ENCODE measurements at places on chromosomes 6 and 20.

GRCh38 chr6:33882154-33882553, 78.4 kb upstream of the MLN start:
- DNase-seq = no peak

GRCh38 chr6:13278991-13279390, 49.3 kb downstream of the TBC1D7 start:
- no peak for DNase-seq

DNA sequence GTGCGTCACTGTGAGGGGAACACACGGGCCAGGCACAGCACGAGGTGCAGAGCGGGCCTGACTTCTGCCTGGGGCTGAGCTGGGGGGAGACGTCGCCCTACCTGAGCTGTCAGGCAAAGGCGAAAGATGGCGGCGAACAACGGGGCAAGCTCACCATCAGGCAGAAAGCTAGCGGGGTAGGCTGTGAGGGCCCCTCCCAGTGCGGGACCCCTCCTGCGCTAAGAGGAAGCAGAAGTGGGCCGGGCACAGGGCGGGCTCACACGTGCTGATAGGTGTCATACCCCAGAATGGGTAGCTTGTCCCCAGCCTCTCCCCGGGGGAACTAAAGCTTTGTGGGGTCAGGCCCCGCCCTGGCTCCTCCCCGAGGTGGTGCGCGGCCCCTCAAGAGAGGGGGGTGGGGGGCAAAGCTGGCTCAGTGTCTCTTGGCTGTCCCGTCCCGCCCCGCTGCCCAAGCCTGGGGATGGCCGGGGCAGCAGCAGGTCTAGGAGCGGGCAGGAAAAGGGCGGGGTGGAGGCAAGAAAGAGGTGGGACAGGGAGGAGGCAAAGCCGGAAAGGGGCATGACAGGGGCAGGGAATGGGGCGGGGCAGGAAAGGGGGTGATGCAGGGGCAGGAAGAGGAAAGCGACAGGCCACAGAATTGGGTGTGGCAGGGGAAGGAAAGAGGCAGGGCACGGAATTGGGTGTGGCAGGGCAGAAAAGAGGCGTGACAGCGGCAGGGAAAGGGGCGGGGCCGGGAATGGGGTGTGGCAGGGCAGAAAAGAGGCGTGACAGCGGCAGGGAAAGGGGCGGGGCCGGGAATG, 14.7 kb downstream of the UCKL1 start:
- peak; percentile 58 for DNase-seq

GRCh38 chr6:1553562-1554083, 56.1 kb upstream of the FOXC1 start:
- no peak for DNase-seq

DNA sequence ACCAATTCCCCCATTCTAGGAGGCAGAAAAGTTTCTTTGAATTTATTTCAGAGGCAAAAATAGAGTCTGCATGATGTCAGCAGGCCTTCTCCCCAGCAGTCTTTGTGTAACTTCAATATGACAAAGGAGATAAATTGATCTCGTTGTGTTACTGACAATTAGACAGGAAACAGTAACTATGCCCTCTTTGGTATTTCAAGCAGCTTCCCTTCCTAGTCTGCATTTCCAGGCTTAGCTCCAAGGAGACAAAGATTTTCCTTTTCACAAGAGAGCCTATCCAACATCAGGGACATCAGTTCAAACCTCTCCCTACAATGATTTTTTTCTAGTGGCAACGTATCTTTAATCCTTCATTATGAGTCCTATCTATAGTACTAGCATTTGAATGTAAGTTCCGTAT, 245.9 kb upstream of the HSF2 start:
- DNase-seq = no peak

GRCh38 chr6:10323018-10323417, 91.9 kb downstream of the TFAP2A start:
- DNase-seq = no peak

- DNase-seq = no peak
Measured at GRCh38 chr20:21353236-21353635, 44.1 kb downstream of the NKX2-4 start.

GRCh38 chr6:125250511-125250910, 51.3 kb downstream of the HDDC2 start:
- no peak for DNase-seq

DNA sequence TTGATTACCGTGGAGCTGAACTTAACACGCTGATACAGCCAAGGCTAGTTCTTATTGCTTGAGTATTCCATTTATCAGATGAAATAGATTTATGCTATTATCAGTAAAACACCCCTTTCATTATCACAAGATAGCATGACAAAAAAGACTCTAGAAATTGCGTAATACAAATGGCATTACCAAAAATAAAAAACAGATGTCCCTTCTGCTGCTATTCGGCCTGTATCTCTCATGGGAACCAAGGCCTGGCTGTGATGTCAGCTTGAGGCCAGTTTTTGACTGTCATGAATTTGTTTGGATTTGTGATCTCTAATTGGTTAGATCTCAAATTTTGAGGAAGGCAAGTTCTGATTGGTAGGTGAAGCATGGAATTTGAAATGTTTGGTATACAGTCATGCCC, 25.2 kb downstream of the MEI4 start:
- no peak for DNase-seq

DNA sequence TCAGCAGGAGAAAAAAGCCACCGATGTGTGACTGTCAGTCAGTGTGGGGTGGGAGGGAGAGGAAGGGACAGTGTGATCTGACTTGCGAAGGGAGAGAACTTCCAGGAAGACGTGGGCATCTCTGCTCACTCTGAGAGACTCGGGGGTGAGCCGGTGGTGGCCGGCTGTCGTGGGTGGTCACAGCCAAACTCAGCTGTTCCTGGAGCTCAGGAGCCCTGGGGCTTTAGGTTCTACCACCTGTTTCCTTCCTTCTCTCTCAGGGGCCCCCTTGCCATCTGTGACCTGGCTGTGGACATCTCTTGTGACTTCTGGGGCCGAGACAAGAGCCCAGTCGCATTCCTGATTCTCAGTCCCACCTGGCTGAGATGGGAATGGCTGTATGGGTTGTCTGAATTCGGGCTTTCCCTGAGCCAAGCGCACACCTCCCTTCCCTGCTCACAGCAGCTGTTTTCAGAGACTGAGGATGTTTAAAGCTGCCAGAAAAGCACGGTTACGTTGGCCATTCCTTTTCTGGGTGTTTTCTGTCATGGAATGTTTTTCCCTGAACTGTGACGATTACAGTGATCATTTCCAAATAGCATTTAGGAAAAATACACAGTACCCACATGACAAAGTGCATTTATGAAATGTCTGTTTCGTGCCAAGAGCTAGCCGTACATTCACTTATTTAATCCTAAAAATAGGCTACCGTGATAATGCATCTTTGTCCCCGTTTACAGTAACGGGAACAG, 36.5 kb downstream of the SYNJ2 start:
- no peak for DNase-seq

GRCh38 chr6:84774157-84774984, 10.0 kb upstream of the TBX18 start:
- DNase-seq = no peak

DNA sequence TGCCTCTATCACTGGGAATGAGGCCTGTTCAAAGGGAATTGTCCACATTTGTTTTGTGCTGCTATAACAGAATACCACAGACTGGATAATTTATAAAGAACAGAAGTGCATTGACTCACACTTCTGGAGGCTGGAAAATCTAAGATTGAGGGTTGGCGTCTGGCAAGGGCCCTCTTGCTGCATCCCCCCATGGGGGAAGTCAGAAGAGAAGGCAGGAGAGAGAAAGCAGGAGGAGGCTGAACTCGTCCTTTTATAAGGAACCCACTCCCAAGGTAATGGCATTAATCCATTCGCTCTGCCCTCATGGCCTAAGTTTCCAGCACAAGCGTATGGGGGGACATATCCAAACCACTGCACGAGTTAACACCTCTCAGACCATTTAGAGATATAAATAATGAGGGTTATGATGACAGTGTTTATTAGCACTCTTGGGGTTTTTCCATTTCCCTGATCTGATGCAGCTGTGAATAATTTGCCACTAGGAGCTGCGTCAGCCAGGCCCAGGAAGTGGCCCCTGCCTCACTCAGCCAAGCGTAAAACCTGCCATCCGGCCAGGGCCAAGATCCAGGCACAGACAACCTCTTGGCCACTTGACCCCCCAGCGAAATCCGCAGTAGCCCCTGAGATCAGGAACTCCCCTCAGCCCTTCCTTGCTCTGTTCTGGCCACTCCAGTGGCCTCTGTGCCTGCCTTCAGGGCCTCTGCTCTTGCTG, 14.2 kb upstream of the SLCO4A1 start:
- no peak for DNase-seq

- DNase-seq = no peak
Measured at GRCh38 chr6:80259118-80259517, 152.6 kb downstream of the BCKDHB start.

DNA sequence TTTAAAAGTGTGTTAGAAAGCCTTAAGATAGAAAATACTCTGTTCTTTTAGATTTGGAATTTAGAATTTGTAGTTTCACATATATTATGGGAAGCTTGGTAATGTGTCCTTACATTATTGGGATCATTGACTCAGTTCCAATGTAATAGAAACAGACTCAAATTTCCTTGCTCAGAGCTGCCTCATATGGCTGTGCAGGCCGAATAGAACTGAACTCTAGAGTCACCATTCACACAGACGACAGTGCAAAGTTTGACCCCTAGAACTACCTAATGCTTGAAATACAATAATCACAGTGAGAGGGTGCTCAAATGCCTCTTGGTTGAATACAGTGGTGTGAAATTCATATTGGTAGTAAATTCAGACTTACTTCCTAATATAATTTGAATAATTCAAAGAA, 482.7 kb upstream of the CITED2 start:
- DNase-seq = no peak
